Lower leg skin (tissue), 4 donors: ENCODE measurements at places on chromosomes 2 and 18.
A peak's percentile ranks its signal among the peaks of the same experiment; 100 is the strongest.

DNA sequence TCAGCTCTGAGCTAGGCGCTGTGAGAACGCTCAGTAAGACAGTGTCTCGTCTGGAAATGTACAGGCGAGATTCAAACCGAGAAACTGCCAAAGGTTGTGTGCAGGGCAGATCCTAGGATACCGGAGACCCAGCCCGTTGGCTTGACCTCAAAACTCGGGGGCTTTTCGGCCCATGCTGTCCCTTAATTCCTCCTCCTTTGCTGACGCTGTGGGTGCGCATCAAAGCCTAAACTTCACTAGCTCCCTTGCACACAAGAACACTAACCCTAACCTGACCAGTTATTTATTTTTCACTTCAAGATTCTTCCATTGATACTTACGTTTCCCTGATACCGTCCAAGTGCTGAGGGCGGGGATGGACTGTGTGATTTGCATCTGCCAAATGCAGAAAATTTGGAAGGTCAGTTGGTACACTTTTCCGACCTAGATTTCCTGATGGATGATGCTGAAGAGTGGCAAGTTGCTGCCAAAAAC, 1.0 kb upstream of the AAK1 start:
- DNase-seq = no peak

DNA sequence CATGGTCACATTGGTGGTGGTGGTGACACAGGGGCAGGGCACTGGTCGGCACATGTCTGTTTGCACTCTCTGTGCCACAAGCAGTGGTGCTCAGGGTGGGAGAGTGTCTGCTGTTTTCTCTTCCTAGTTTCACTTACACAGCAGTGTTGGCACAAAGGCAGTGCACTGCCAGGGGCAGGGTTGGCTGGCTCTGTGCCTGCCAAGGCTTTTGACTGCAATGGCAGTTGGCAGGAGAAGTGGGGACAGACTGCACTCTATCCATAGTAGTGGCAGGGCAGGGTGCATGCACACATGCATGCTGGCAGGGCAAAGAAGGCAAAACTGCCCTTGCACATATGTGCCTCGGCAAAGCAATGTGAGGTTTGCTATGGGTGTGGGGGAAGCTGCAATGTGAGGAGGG, 635.9 kb downstream of the SUCLG1 start:
- no peak for DNase-seq

DNA sequence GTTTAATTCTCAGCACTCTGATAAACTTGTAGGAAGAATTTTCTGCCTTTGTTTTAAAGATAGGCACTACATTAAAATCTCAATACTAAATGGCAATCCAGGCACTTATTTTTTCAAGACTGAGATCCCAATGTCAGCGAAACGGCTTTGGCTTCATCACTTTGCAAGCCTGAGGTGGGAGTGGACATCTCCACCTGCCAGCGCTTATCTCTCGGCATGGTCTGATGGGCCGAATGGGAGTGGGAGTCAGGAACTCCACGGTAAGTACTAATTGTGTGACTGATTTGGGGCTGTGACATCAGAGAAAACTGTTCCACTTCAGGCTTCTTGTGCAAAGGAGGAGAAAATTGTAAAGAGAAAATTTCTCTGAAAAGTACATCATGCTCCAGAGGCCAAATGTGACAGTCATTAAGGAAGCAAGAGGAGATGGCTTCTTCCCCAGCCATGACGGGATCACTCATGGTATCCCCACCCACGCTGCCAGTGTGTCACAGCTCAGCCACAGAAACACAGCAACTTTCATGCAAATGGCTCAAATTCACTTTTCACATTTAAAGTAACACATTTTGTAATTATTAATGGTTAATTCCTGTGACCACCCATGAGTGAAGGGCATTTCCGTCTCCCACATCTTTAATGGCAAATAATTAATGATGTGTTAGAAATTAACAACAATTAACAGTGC, 385.5 kb upstream of the HNRNPA3 start:
- DNase-seq = no peak

GRCh38 chr18:75638223-75638775, 210.8 kb upstream of the SMIM21 start:
- no peak for DNase-seq

GRCh38 chr2:32755666-32756065, 127.8 kb downstream of the TTC27 start:
- no peak for DNase-seq

DNA sequence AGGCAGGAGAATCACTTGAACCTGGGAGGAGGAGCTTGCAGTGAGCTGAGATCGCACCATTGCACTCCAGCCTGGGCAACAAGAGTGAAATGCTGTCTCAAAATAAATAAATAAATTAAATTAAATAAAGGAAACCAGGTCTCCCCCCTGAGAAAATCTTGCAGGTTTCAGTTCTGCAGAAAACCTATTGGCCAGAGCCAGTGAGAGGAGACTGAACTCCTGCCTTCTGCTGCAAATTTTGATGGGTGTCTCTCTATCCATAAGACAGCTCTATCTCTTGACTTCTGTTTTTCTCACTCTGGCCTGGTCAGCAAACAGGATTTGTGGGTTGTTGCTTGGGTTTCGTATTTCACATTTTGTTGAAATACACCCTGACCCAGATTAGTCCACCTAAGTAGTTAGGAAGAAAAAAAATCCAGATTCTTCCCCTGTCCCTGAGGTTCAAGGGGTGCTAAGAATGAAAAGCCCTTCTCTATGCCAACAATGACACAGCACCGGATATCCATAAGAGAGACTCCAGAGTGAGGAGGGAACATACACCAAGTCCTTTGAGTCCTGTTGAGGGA, 86.7 kb upstream of the MAP4K4 start:
- DNase-seq = no peak

- no peak for DNase-seq
These were observed 15.6 kb downstream of the PDE6D start for GRCh38 chr2:231765496-231765929.

DNA sequence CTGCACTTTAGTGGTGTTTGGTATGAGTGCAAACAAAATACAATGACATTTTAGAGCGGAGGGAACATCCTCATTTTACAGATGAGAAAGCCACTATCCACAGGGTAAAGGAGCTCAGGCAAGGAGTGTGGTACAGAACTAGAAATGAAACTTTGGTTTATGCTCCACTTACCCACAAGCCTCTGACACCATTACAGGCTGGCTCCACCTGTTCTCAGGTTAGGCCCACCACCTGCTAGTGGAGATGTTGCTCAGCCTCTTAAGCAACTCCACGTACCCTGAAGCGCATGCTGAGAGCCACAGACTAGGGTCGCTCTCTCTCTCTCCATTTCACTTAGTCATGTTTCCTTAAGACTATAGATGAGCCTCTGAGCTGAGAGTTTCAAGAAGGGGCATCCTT, 130.0 kb downstream of the MBD2 start:
- no peak for DNase-seq

- DNase-seq = no peak
These were observed 47.1 kb downstream of the CENPO start for GRCh38 chr2:24840164-24840869.

DNA sequence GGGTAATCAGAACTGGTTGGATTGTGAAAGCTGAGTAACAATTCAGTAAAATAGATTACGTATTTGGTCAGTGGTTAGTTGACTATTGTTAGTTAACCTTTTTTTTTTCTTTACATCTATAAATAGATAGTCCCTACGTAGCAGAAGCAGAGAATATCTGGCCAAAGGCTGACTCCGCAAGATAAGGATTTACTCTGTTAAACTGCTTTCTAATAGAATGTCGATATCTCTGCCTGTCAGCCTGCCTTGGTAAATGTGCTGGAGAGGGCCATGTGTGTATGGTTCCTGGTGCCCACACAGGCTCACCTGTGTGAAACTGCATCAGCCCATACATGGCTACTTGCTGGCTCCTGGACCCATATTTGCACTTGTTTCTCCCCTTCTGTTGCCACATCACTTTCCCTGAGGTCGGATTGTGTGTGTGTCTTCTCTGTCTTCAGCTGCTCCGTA, 94.4 kb downstream of the CRIM1 start:
- DNase-seq = no peak

DNA sequence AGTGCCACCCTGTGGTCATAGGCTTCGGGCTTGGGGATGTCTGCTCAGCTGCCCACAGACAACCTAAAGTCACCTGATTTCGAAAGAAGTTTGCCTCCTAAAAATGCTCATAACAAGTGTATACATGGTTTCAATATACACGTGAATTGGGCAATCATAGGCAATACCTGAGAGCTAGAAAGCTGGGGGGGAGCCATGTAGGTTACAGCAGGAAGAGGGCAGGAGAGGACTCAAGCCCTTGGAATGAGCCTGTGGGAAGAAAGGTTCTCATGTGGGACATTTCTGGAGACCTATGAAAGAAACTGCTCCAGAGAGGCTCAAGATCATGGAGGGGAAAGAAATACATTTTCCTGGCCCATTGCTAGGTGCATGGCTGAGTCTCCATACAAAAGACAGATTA, 109.7 kb downstream of the ACOXL start:
- no peak for DNase-seq

DNA sequence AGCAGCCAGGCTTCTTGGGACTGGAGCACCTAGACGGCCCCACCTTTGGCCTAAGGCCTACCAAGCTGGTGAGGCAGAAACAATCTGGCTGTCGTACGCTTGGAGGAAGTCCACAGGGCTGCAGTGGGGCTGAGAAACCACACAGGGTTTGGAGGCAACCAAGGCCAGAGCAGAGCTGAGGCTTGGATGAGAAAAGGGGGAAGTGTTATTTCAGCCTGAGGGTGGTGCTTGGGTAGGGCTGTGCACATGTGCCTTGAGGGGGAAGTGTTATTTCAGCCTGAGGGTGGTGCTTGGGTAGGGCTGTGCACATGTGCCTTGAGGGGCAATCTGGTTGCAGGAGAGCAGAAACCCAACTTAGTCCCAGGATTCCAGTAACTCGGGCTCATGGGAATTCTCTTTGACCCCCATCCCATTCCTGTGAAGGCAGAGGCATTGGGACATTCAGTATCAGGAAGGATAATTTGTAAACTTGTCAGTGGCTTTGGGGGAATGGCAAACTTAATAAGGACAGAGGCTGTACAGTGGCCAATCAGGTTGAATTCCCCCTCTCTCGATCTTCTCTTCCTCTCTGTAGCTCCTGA, 971 bp upstream of the FBXO41 start:
- peak; percentile 81 for DNase-seq

- DNase-seq = no peak
These were observed 262.7 kb upstream of the FN1 start for GRCh38 chr2:215698566-215698965.

GRCh38 chr2:197163712-197164140, 146.9 kb downstream of the ANKRD44 start:
- DNase-seq = no peak

DNA sequence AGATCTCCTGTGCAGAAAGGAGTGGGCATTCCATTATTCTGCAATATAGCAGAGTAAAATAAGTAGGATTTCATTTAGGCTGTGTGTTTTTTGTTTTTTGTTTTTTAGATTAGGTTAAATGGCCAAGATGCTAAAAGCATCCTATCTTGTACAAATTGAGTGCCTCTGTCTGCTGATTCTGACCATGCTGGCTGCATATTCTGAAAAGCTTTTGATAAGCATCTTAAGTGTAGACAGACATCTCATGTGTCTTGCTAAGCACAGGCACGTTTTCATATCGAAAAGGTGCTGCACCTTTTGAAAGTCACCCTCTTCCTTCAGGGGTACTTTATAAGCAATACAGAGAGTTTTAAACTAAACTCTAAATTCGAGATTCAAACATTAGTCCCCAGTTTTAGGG, 74.0 kb upstream of the BCL11A start:
- no peak for DNase-seq

- DNase-seq = peak; percentile 89
These were observed 117.3 kb upstream of the MSTN start for GRCh38 chr2:190179754-190180312.

DNA sequence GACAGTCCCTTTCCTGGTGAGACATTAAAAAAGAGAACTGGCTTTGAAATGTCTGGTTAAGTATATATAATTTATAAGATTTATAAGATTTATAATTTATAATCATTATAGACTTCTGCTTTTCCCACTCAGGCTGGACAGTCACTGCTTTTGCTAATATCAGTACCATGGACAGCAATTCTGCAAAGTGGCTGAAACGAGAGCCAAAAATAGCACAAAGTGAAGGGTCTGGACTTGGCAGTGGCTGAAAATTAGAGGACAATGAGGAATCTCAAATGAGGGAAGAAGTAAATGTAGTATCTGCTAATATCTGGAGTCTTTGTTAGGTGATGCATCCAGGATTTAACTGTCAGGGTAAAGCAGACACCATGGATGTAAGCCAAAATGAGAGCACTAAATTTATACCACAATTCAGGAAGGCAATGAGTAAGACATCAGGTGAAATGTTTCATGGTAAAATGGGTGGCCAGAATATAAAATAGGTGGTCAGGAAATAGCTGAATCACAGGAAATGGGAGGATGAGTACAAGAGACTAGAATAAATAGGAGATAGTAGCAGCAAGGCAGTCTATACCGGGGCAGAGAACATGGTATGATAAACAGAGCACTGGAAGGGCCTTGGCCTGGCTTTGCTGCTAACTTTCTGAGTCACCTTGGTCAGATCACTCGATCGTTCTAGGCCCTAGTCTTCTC, 39.6 kb upstream of the BOD1L2 start:
- no peak for DNase-seq

DNA sequence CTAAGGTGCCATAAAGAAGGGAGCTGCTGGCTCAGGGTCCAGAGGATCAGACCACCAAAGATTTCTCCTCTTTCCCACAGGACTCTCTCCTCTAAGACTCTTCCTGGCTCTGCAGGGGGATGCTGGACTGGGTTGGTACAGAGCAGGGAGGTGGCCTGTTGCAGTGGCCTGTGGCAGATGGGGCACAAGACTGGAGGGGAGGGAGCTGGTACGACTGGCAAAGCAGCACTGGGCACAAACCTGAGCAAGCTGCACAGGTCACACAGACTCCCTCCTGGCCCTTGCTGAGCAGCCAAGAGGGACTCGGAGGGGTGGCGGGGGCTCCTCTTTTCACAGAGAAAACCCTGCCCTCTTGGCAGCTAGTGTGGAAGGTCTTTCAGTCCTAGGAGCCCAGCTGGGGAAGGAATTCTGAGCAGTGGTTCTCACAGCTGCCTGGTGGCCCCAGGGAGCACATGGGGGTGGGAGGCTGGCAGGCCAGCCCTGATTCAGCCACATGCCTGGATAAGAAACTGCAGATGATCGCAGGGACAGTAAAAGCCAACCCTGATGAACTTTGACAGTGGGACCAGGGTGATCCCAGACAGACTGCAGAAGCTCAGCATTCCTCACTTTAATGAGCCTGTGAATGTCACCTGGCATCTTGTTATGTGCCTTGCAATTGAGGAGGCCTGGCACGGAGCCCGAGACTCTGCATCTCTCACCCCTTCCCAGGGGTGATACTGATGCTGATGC, 32.5 kb upstream of the ACAA2 start:
- DNase-seq = no peak

- no peak for DNase-seq
These were observed 263.2 kb upstream of the CDH7 start for GRCh38 chr18:65487569-65487968.

- no peak for DNase-seq
These were observed 2.0 kb downstream of the ABHD3 start for GRCh38 chr18:21702602-21703001.

GRCh38 chr2:207885010-207885409, 115.3 kb upstream of the FZD5 start:
- no peak for DNase-seq
